Ascending aorta (tissue), 2 donors: ENCODE measurements at places on chromosomes 2 and 18.

DNA sequence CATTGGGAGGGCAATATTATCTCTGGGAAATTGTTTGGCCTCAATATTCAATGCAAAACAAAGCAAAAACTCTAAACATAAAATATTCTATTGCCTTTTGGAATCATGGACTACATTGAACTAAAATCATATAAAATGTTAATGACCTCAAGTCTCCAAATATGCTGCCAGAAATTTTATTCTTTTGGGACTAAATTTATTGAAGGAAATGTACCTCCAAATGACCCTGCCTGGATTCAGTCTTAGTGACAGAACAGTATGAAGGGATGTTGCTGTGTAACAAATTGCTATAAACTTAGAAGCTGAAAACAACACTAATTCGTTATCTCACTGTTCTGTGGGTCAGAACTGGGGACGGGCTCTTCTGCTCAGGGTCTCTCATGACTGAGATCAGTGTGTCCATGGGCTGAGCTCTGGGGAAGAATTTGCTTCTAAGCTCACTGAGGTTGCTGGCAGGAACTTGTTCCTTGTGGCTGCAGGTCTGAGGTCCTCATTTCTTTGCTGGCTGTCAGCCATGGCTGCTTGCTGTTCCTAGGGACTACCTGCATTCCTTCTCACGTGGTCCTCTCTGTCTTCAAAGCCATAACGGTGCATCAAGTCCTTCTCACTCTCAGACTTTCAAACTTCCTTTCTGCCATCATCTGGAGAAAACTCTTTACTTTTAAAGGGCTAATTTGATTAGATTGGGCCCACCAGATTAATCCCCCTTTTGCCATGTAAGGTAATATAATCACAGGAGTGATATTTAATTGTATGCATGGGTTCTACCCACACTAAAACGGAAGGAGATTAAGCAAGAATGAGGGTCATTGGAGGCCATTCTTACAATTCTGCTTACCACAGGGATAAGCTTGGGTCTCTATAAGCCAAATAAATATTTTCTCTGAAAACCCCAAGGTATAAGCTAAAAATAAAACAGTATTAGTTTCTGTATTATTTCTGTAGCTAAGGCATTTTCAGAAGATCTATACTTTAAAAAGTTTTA lies 149.0 kb downstream of the ADCYAP1 start:
- no peak for DNase-seq

DNA sequence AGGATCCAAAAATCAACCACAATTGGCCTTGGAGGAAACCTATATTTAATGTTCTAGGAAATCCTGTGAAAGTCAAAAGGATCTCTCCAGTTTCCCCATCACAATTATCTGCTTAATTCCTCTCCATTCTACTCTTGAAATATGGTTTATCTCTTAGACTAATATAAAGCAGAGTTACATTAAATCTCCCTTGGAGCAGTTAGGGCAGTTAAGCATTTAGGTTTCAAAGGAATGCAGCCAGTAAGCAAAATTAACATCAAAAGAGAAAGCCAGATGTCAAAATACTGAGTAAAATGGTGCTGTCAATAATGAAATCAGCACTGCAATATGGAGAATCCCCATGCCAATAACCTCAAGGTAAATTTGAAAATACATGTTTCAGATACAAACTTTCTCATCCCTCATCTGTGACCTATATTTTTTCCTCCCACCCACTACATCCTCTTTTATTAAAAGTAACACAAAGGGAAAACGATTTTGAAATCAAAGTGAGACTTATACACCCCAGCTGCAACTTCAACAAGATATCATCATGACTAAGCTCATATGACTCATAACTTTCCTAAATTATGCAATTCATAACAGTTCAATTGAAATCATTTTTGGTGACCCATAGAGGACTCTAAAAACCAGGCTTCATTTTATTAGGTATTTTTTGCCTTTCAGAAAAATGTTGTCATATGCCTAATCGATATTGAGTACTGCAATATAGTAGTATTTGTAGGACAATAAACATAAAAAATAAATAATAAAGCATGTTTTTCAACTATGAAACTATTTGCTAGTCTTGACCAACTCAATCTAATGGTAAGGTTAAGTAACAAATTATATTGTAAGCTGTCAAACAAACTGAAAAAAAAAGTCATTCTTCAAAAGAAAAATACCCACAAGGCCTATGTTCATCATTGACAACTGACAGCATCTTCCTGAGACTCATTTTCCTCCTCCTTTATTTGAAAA lies 3.1 kb downstream of the ADAM17 start:
- DNase-seq = no peak

DNA sequence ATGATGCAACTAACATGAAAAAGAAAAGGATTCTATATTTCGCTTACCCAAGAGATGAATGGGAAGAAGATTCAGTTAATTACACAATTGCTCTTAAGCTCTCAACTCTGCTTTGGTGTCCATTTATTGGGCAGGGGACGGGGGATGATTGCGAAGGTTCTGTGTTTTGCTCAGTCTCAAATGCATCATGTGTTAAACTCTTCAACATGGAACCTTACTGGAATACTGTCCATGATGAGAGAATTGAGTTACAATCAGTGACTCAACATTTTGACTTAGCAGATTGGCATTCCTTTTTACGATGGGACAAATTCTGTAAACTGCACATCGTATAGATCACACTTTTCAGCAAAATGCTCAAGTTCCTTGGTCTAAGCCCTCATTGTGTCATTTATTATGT lies 135.6 kb downstream of the RBMS1 start:
- DNase-seq = no peak

DNA sequence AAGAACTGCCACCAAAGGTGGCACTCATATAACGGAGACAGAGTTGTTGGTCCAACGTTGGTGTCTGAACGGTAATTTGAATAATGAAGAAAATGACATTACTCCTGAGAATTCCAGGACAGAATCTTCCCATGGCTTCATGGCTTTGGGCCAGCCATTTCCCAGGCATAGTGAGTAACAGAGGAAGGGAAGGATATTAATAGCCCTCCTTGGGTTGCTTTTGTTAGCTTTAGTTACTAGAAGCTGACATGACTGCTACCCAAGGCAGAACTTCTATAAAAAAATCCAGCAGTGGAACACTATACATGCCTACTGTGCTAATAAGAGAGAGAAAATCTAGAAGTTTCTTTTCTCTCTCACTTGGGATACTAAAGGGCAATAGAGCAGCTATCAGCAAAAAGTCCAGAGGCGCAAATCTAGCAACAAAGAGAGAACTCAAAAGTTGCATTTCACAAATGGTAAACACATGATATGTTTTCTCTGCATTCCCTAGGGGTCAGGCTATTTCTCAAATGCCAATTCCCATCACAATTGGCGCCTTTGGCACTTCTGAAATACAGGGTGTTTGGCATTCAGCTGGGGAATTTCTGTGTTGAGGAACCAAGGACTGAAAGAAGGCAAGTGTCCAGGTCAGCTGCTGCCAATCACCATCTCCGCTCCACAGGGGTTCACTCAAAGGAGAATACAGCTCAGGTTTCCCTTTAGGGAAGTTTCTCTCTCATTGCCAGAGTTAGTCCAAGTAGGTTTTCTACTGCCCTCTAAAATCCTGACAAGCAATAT lies 160.8 kb upstream of the KYNU start:
- DNase-seq = no peak

- DNase-seq = no peak
Measured at GRCh38 chr2:53493210-53493609, 274.4 kb upstream of the CHAC2 start.

GRCh38 chr2:45979065-45979464 lies 318.1 kb upstream of the EPAS1 start:
- DNase-seq = no peak

GRCh38 chr2:174326161-174327020 lies 8.4 kb upstream of the SP9 start:
- DNase-seq = no peak

- DNase-seq = no peak
Measured at GRCh38 chr2:204027091-204027490, 90.5 kb downstream of the ICOS start.

GRCh38 chr2:236171181-236171679 lies 3.0 kb upstream of the GBX2 start:
- DNase-seq = no peak

DNA sequence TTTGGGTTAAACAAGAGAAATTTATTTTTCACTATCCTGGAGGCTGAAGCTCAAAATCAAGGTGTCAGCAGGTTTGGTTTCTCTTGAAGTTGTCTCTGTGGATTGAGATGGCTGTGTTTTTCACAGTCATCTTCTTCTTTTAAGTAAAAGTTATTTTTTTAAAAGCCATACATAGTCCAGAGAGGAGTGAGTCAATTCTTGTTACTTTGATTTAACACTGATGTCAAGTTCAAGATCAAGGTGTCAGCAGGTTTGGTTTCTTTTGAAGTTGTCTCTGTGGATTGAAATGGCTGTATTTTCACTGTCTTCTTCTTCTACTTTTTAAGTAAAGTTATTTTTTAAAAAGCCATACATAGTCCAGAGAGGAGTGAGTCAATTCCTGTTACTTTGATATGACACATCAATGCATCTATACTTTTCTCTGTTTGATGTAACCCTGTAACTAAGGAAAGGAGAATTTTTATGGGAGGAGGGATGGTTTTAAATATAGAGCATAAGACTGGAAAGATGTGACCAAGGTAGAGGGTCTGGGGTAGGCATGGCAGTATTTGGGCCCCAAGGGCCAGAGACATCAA lies 22.5 kb upstream of the RASGRP3 start:
- no peak for DNase-seq

DNA sequence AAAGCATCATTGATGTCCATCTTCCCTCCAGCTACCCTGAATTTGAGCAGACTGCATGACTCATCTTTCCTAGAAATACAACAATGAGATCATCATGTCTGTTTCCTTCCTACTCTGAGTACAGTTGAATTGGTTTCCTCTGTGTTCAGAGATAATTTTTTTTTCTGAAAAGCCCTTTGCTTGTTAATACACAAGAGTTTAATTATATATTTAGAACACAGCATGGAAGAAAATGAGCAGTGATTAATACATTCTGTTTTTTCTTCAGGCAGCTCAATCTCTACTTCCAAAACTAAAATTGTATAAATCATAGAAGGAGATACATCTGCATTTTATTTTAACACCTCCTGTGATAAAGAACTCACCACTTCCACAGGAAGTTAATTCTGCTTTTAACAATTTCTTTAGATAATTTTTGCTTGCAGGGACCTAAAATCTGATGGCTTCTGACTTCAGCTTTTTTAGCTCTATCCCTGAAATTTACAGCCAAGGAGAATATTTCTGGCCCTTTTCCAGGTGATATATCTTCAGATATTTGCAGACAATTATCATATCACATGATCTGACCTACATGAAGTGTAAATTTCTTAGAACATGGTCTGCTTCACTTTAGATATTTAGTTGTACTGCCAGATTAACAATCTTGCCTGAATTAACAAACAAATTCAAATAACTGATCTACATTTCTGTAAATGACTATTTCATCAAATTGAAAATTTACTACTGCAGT lies 249.0 kb downstream of the TRIB2 start:
- no peak for DNase-seq

GRCh38 chr2:175462246-175462645 lies 280.7 kb upstream of the ATP5MC3 start:
- DNase-seq = no peak

GRCh38 chr2:234099266-234099665 lies 48.8 kb downstream of the SPP2 start:
- DNase-seq = no peak

DNA sequence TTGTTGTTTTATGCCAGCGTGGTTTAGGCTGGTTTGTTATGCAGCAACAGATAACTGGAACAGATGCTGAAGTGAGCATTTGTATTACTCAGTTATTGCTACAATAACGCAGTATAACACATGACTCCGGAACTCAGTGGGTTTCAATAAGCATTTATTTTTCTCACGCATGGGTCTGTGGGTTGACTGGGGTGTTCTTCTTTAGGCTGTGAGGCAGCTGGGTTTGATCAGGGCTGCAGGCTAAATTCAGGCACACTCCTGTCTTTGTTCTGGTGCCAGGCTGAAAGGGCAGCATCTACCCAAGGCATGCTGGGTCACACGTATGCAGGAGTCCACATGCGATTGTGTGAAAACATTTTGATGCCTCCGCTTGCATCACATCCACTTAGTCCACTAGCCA lies 3.8 kb upstream of the SLC1A4 start:
- peak; percentile 41 for DNase-seq

- no peak for DNase-seq
Measured at GRCh38 chr2:225008179-225008856, 34.0 kb downstream of the DOCK10 start.

DNA sequence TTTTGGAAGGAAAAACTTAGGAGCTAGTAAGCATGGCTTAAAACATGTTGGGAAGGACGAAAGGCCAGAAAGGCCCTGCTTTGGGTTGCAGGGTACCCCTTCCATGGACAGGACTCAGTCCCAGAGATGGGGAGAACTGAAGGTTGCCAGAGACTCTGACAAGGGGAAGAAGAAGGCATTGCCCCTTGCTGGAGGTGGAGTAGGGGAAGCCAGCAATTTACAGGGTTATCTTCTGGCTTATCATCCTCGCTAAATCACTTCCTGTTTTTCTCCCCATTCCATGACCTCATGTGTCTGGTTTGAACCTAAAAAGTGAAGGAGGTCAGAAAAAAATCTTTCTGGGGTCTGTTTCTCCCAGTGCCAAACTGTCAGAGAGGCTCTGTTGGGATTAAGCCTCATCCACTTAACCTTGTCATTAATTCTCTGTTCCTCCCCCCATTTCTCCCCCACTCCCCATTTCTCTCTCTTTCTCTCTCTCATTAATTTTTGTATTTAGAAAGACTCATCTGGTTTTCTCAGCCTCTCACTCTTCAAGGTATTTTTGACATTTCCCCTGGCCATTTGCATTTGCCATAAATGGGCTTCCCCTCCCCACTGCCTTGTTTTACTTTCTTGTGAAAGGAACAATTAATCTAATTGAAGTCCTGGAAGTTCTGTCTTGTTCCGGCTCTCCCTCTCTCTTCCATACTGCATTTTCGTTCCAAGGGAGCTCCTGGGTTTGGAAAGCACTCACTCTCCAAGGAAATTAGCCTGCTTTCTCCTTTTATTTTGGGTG lies 17.4 kb downstream of the NRP2 start:
- DNase-seq = no peak

- DNase-seq = no peak
Measured at GRCh38 chr2:20061476-20061875, 10.0 kb upstream of the LAPTM4A start.

- no peak for DNase-seq
Measured at GRCh38 chr2:38237311-38237710, 139.8 kb downstream of the ATL2 start.

DNA sequence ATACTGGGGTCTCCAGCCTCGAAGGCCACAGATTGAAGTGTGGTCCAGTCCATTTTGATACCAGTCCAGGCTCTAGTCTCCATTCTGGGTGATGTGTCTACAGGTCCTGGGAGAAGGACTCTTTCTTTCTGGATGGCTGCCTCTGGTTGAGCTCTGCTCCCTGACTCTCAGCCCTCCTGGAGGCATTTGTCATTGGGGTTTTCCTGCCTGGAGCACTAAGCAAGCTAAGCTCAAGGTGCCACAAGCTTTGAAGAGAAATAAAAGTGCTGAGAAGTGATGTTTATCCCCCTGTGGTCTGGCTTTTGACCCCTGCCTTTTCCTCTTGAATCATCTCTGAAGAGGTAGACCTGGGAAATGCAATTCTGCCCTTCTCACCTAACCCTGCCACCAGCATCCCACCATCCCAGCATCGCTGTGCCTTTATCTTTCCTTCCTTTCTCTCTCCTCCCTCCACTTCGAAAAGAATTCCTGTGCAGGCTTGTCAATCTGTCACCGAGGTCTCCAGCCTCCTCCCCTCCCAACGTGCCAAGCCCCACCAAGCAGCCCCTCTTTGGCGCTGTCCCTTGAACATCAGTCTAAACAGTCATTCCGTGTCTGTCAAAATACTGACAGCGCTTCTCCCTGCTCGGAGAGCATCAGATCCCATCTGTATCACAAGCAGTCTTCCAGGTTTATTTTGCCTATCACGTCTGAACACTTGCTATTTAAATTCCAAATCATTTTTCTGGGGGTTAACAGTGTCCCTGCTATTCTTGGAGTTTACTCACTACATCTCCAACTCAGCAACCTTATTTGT lies 334.6 kb upstream of the SLC14A2 start:
- no peak for DNase-seq
